ENCODE measurements at places on chromosomes 16 and 17.

DNA sequence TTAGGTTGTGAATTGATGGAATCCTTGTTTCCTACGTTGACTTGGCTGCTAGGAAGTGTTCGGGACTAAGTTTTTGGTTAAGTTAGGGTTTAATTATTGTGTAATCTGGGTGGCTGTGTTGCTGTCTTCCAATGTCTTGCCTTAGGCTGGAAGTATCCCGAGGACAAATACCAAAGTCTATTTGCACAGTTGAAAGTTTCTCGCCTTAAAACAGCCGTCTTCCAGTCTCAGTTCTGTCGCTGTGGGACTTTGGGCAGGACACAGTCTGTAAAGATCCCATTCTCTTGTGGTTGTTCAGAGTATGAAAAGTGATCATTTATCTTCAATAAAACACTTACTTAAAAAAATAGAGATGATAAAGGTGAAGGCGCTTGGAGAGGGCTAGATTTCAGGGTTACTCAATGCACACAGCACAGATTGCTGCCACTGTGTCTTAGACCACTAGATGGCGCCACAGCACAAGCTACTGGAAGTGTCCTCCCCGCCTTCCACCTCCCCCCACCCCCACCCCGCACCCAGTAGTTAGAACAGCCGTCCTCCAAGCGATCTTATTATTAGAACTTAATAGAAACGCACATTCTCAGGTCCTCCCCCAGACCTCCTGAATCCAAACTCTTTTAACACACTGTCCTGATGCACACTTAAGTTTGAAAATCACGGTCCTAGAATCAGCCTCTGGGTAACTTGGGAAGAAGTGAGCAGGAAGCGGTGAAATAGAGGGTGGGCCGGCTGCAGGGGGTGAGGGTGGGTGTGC, 45.8 kb downstream of the AKAP1 start:
- peak; percentile 71 for DNase-seq

DNA sequence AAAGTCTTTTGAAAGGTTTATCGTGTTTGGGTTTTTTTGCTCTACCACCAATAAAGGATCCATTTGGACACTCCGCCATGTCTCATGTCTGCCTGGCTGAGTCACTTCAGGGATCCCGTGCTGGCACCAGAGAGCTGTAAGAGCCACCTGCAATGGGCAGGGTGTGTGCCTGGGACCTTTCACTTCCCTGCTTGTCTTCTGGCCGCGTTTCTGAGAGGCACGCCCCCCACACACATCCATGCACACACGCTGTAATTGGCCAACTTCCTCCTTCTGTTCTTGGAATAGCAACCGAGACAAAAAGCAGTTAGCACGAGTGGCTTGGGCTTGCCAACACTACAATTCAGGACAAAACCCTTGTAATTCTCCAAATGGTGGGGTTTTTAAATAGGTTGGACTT, 9.8 kb upstream of the SOST start:
- DNase-seq = no peak

- no peak for DNase-seq
Measured at GRCh38 chr17:82856361-82856760, 16.5 kb upstream of the ZNF750 start.

GRCh38 chr17:37066322-37067255, 117.8 kb downstream of the AATF start:
- DNase-seq = no peak

Data from activated naive CD8-positive, alpha-beta T cell treated with anti-CD3 and anti-CD28 coated beads for 36 hours (primary cell).